ENCODE measurements at places on chromosomes 11 and 22.

- DNase-seq = no peak
Observed at GRCh38 chr11:16814410-16815046, 76.1 kb downstream of the C11orf58 start.

GRCh38 chr11:81497202-81497804, 1236.4 kb downstream of the FAM181B start:
- DNase-seq = peak; percentile 17

DNA sequence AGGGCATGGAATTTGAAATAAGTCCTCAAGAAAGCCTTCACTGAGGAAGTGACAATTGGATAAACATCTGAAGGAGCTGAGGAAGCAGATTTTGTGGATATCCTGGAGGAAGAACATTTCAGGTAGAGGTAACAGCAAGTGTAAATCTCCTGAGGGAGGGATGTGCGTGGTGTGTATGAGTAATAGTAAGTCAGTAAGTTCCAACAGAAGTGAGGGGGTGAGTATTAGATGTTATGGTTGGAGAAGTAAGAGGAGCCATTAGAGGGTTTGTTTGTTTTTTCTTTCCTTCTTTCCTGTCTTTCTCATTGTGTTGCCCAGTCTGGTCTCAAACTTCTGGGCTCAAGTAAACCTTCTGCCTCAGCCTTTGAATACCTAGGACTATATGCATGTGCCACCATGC, 29.0 kb downstream of the ANKRD42 start:
- DNase-seq = no peak

- no peak for DNase-seq
Observed at GRCh38 chr11:16956538-16957153, 57.6 kb downstream of the PLEKHA7 start.
